ENCODE measurements at places on chromosomes 2 and 18.

- DNase-seq: no peak
Measured at GRCh38 chr18:79598633-79599175, 80.9 kb upstream of the CTDP1 start.

GRCh38 chr2:218785103-218785502 is 3.2 kb downstream of the CYP27A1 start:
- DNase-seq: no peak

- no peak for DNase-seq
Measured at GRCh38 chr18:2573408-2573807, 2.1 kb downstream of the NDC80 start.

GRCh38 chr18:2482706-2483475 is 88.4 kb downstream of the METTL4 start:
- no peak for DNase-seq

DNA sequence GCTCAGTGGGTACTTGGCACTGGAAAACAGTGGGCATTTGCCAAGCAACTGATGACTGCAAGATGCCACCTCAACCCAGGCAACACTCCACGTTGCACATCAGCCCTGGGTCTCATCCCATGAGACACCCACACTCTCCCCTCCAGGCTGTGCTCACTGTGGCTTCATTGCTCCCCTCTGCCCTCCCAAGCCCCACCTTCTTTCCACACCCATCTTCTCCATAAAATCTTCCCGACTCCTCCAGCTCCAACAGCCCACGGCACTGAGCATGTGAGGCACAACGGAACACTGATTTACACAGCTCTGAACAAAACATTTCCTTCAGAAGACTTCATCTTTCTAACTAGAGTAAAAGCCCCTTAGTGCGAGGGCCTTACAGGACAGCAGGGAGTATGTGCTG is 117.8 kb upstream of the ACAA2 start:
- no peak for DNase-seq

DNA sequence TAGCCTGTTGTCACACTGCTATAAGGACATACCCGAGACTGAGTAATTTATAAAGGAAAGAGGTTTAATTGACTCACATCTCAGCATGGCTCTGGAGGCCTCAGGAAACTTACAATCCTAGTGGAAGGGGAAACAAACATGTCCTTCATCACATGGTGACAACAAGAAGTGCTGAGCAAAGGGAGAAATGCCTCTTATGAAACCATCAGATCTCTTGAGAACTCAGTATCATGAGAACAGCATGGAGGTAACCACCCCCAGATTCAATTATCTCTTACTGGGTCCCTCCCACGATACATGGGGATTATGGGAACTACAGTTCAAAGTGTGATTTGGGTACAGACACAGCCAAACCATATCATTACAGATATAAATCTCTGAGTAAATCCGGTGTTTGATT is 148.7 kb downstream of the PRPF40A start:
- no peak for DNase-seq

GRCh38 chr2:128726236-128726635 is 407.6 kb upstream of the HS6ST1 start:
- no peak for DNase-seq

DNA sequence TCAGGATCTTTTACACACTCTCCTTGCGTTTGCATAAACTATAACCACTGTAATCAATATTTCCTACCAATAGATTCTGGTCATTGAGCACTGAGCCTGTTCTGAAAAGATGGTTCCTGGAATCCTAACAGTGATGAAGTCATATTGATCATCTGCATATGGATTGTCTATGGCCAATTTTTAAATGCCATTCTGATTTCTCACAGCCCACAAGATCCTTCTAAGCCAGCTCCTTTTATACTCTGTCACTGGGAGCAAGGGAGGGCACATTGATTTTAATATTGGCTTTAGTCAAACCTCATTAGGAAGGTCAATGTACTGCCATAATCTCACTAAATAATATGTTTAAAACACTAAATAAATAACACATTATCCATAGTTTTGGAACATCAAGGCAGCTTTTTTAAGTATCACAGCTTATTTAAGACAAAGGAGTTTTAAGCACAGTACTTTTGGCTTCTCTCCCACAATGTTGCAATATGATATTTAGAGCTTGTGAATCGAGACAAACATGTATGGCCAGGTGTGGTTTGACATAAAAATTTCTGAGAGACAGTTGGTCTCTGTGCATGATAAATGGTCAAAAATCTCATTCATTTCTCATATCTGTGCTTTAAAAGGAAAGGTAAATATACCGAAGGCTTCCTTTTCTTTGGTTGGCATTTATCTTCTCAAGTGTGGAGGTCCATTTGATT is 267.3 kb downstream of the MTX2 start:
- DNase-seq: no peak

GRCh38 chr18:49025767-49026500 is 75.2 kb upstream of the SMAD7 start:
- no peak for DNase-seq

DNA sequence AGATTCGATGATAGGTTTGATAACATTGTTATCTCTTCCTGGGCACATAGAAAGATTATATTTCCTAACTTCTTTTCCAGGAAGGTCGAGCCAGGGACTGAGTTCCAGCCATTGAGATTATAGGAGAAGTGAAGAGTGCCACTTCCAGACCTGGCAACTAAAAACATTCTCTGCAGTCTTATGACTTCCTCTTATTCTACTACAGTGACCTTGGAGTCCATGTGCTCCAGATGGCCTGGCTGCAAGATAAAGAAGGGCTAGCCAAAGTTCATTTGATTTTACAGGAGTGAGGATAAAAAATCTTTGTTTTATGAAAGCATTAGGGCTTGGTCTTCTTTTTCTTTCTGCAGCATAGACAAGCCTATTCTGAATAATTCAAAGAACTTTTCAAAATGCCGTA is 363.0 kb downstream of the FSIP2 start:
- DNase-seq: no peak

GRCh38 chr2:145028101-145028920 is 508.4 kb upstream of the ZEB2 start:
- no peak for DNase-seq

DNA sequence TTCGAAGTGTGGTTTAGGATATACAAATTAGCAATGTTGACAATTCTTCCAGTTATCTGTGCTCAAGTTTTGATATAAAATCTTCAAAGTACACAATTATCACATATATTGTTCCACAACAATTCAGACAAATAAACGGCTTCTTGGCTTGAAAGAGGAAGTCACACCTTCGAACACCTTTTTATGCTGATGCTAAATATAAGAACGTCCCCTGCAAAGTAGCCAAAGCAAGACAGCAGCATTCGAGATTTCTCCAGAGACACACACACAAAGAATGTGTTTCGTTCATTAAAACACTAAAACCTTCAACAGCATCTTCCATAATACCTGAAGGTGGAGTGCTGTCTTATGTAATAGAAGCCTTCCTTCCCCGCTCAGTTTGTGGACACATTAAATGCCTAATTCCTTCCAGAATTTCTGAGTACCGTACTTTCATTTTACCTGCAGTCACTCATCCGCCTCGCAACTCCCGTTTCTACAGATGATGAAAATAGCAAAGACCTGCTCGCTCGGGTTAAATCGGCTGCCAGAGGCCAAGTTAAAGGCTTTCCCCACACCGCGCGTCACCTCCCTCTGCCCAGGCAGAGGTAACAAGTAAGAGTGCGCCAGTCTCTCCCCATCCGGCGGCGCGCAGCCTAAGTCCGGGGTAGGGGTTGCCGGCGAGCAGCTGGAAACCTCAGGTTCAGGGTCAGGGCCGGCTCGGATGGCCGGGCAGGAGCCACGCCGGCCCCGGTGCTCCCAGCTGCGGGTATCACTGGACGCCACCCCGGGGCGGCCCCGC is 847 bp downstream of the SERPINE2 start:
- DNase-seq: peak; percentile 19

- no peak for DNase-seq
Measured at GRCh38 chr18:21163647-21164547, 52.3 kb upstream of the ROCK1 start.

GRCh38 chr2:39484206-39484605 is 47.1 kb upstream of the MAP4K3 start:
- no peak for DNase-seq

GRCh38 chr2:3034396-3034795 is 343.2 kb downstream of the EIPR1 start:
- DNase-seq: no peak

- DNase-seq: no peak
Measured at GRCh38 chr18:60215432-60215831, 157.1 kb downstream of the MC4R start.

- no peak for DNase-seq
Measured at GRCh38 chr2:146189541-146189940, 1655.3 kb upstream of the ACVR2A start.

- peak; percentile 15 for DNase-seq
Measured at GRCh38 chr2:230068651-230069055, at the start of gene SLC16A14. TSS of gene SLC16A14 (minus strand) at chr2:230068924. CDS start at chr2:230059352, 9,572 bp downstream.

- no peak for DNase-seq
Measured at GRCh38 chr18:21894619-21895367, 154.2 kb downstream of the MIB1 start.

DNA sequence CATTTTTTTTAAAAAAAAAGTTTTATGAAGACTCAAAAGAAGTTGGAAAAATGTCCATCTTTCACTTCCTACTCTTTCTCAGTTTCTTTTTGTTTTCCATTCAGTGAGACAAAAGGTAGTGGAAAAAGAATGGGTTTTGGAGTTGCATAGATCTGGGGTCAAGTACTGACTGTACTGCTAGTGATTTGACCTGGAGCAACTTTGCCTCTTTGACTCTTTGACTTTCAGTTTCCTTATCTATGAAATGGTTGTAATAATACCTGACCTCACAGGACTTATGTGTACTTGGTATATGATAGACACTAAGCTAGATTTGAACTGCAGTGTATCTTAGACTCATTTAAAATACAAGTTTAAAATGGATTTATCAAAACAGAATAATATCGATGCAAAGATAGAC is 3.5 kb upstream of the KCNE4 start:
- no peak for DNase-seq
